ENCODE measurements at places on chromosomes 2 and 18.

DNA sequence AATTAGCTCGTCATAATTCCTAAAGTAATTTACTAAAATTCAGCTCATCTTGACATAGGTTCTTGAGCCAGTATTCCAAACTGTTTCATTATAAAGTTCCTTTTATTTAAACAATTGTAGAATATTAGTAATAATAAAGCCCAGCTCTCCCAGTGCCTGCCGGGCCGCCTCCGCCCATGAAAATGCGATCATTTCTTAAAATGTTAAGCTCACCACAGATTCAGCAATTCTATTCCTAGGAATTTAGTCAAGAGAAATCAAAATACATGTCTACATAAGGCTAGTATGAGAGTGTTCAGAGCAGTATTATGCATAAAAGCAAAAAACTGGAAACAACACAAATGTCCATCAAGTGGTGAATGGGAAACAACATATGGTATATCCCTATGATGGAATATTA is 52.0 kb downstream of the XDH start:
- no peak for DNase-seq

DNA sequence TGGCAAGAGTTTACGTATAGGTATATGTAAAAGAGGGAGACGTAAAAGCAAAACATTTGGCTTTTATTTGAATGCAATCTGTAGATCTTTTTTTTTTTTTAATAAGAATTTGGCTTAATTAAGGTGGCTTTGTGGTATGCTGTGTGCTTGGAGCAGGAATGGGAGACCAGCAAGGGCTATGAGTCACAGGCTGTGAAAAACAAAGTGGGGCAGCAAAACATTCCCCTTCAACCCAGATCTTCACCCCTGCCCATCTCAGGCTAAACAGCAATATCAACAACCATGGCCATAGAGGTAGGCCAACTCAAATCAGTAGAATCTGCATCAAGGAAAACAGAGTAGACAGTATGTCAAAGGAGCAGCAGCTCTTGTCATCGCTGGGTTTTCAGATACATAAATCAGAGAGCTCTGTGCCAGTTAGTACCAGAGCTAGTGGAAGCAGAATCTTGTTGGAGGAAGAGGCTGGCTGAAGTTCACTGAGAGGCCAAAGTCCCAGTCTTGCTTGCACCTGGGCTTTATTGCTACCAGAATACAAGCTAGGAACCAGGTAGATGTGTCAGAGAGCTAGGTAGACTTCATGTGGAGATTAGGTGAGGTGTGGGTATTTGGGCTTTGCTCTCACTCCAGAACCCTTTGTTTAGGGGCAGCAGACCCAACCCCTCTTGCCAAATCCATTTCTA is 191.5 kb upstream of the FANCL start:
- no peak for DNase-seq

DNA sequence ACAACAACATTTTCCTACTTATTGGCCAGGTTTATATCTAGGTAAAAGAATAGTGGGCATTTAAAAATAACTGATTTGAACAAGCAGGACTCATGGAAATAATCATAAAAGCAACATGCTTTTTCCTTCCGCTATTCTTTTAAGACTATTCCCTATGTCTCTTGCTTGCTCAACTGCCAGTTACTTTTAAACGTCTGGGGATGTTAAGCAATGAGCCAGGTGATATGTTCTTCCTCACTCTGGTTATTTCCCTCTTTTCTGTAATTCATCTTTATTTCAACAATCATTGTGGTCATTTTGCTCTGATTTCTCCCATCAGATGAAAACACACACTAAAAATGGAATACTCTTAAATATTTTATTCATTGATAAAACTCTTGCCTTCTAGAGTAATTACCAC is 33.4 kb upstream of the SLC8A1 start:
- no peak for DNase-seq

DNA sequence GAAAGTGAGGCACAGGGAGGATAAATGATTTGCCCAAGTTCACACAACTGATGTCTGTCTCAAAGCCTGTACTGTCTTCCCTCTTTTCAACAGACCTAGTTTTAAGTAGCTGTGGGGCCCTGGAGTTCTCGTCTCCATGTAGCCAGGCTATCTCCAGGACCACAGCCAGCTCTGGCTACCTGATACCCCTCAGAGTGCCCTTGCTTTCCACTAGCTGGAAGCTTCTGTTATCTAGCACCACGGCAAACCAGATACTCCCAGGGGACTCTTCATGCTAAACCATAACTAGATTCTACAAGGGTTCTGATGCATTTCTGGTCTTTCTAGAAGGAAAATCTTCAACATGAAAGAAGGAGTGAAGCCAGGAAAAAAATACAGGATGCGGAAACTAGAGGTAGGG is 137.3 kb downstream of the GALNT14 start:
- no peak for DNase-seq

DNA sequence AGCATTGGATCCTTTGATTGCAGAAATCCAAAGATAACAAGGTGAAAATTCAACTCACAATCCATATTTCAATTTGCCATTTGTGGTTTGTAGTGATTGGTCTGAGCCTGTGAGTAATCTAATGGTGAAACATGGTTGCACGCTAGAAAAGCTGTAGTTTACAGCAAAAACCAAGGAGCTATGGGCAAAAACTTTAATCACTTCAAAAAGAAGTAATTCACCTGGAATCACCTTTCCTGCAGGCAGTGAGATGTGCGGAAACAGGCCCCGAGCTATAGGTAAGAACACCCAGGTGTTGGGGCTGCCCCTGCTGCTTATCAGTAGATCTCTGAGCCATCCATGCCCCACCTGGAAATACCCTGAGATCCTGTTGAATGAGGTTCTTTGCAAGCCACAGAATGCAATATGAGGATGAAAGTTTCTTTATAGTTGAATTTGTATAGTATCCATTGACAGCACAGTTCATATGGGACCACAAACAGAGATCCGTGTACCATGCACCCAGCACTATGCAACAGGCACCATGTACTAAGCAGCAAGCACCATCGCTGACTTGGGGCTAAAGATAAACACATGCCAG is 208.2 kb downstream of the SPP2 start:
- no peak for DNase-seq

DNA sequence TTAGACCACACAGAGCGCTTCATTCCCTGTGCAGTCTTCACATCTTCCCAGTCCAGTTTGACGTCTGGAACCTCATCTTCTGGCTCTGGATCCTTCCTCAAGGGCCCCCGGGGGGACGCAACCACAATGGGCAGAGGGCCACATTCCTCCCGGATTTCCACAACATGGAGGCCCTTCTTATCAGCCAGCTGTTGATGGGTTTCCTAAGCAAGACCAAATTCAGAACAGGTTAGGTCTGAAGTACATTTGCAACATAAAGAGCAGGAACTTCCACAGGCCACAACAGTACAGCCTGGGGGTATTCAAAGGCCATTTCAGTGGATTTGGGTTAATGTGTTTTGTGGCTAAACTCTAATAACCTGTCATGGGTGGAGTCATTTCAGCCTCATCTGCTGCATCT is 34.2 kb downstream of the MRPS5 start:
- no peak for DNase-seq

- DNase-seq = no peak
These were observed 26.0 kb upstream of the C1QL2 start for GRCh38 chr2:119184512-119184911.

GRCh38 chr2:192159736-192160135 is 35.0 kb downstream of the TMEFF2 start:
- no peak for DNase-seq

GRCh38 chr2:110143982-110144381 is 28.4 kb upstream of the MALL start:
- no peak for DNase-seq

DNA sequence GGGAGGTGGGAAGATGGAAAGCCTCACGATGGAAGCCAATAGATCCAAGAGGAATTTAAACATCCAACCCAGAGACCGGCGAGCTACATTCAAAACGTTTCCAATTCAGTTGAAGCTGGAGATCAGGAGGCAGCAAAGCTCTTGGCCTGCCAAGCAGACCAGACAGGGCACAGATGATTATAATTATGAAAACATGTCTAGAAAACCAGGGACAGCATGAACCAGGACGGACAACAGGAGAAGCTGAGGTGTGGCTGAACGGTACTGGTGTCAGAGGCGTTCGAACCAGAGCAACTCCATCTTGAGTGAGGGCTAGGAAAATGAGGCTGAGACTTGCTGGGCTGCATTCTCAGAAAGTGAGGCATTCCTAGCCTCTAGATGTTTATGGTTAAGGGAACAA is 102.2 kb upstream of the CCDC150 start:
- no peak for DNase-seq

- no peak for DNase-seq
These were observed 6.0 kb upstream of the BMP10 start for GRCh38 chr2:68877079-68877772.

GRCh38 chr2:42424033-42424432 is 63.0 kb upstream of the COX7A2L start:
- peak; percentile 32 for DNase-seq

DNA sequence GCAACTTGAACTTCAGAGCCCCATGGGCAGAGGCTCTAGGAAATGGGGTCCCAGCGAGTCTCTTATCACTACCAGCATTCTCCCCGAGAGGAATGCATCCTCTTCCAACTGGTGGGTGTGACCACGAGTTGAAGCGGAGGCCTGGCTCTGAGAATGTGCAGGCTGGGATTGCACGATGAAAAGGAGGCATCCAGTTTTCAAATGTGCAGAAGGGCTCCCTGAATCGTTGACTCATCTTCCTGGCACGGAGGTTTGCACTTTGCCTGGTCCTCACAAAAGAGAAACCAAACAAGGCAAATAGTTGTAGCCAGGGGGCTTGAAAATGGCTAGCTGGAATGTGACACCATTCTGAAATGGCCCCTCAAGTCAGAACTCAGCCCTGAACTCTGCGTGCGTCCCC is 216.7 kb downstream of the GLI2 start:
- peak; percentile 62 for DNase-seq

DNA sequence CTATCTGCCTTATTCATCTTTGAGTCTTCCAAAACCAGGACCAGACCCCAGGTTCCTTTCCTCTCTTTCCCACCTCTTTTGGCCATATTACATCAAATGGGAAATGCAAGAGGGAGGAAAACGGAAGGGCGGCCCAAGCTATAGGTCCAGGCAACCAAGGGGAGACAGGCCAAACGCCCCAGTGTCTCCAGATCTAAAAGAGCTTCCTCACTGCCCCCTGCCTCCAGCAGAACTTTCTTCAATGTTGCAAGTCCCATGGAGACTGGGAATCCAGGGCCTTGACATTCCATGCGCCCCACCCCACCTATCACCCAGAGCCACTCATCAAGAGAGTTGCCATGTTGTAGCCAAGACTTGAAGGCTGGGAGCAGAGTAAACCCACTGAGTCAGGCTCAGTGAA is 15.4 kb downstream of the TNS1 start:
- no peak for DNase-seq

- DNase-seq = peak; percentile 47
These were observed 62.4 kb downstream of the TXNL1 start for GRCh38 chr18:56575819-56576663.

DNA sequence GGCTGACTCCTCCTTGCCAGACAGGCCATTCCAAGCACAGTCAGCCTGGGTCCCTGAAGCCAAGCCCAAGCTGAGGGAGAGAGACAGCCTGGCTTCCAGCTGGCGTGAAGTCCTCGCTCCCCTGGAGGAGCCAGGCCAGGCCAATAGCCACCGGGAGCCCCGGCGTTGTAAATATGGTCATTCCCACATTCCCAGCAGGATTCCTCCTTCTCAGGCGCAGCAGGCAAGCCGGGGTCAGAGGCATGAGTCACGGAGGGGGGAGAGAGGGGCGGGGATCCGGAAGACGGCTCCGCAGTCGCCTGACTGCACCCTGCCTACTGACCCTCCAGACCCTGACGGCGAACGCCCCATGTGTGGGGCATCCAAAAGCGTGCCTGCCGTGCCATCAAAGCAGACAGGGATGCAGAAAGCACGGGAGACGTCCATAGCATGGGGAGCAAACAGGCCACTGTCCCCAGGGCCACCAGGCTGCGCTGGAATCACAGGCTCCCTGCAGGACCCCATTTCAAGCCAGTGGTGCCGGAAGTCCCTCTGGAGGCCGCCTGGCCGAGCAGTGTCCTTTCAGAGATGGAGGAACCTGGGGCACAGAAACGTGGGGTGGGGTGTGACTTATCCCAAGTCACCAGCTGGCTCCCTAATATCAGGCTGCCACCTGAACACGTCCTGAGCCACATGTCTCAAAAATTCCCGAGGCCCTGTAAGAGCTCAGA is 48.2 kb downstream of the TWIST2 start:
- peak; percentile 63 for DNase-seq

DNA sequence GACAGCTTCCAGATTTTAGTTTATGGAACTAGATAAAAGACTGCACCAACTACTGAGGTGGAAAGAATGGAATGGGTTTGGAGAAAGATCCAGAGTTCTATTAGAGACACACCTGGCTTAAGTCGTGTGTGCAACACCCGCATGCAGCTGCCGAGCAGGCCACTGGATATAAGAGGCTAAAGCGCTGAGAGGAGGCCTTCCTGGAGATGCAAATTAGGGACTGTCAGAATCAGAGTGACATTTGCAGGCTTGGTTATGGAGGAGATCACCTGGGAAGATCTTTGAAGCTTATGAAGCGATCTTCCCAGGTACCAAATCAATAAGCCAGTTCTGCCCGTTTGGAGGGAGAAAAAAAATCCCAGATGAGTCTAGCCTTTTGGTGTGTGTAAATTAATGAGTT is 30.4 kb upstream of the KLHL29 start:
- DNase-seq = no peak

DNA sequence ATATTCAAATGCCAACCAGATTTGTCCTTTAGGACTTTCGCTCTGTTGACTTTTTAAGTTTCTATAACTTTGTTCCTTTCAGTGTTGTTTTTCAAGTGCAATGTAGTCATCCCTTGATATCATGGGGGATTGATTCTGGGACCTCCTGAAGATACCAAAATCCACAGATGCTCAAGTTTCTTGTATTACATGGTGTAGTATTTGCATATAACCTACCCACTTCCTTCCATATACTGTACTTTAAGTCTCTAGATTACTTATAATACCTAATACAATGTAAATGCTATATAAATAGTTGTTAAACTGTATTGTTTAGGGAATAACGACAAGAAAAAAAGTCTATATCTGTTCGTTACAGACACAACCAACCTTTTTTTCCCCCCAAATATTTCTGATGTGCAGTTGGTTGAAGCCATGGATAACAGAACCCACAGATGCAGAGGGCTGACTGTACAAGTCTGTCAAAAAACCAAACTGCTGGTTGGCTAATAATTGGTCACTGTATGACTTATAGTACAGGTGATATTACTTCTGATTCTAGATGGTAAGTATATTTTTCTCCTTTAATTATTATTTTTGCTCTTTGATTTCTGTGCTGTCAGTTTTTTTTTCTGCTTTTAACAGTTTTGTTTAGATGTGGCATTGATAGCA is 201.7 kb upstream of the STON1 start:
- no peak for DNase-seq
